ENCODE measurements at places on chromosomes 5 and 9. TPM values are rescaled to one million over a fixed set of nuclear protein-coding genes. Genes with fewer than 3 reads are reported as not detected.

DNA sequence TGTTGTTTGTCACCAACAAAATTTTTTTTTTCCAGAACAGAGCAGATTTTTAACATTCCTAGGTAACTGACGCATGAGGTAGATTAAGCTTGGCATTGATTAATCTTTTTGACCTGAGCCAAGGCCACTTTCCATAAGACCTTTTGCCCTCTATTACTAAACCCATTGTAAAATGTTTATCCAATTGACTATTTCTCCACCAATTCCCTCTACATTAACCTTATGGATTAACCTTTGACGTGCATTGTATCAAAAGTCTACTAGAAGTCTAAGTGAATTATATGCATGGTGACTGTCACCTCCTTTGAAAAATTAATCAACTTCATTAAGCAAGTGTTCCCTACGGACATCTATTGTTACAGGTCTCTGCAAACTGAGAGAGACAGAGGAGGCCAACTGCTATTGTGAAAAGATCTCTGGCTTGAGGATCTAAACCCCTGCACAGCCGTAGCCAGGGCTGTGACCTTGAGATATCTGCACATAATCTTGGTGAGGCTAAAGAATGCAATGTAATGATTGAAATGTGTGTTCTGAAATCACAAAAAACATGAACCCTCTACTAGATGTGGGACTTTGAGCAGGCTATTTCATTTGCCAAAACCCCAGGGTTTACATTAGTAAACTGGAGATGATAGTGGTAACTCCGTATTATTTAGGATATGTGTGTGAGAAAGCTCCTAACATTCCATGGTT, 632.2 kb downstream of the TLR4 start:
- no peak overlapping the region for H3K4me3 ChIP-seq
- H3K4me1 ChIP-seq, result no peaks in the 10 kb centered on the region
- H3K27ac ChIP-seq, result no peak overlapping the region

DNA sequence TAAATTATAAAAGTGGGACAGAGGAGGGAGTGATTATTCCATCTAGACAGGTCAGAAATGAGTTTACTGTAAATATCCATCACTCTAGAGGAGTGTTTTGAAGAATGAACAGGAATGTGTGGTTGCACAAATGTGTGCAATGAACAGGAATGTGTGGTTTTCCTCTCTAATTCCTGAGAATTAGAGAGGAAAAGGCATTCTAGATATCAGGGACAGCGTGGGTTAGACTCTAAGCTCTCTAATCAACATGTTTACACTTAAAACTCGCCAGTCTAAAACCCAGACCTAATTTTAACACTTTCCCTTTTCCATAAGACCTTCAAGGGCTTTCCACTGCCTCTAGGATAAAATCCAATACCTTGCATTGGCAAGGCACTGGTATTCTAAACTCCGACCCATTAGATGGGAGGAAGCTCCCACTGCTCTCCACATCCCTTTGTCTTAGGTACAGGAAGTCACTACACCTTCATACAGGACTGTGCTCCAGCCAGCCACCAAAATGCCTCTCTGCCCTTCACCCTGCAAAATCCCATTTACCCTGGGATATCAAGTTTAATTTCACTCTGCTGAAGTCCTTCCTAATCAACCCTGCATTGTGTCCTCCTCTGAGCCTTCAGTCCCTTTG, 67.9 kb downstream of the NFIB start:
- H3K4me3 ChIP-seq, result no peak overlapping the region
- peaks cover 92% of the 10 kb centered on the region for H3K4me1 ChIP-seq
- no peak overlapping the region for H3K27ac ChIP-seq
- DNase-seq, result no peak
- H3K36me3 ChIP-seq, result no peaks in the 10 kb centered on the region
- no peaks in the 10 kb centered on the region for H3K27me3 ChIP-seq

- no peak overlapping the region for H3K4me3 ChIP-seq
- H3K27ac ChIP-seq, result no peak overlapping the region
- H3K36me3 ChIP-seq, result no peaks in the 10 kb centered on the region
- peaks cover 19% of the 10 kb centered on the region for H3K4me1 ChIP-seq
Observed at GRCh38 chr9:130320723-130321481, 55.3 kb downstream of the HMCN2 start.

CDO1 gene
- total RNA-seq, result 37.2 TPM

DNA sequence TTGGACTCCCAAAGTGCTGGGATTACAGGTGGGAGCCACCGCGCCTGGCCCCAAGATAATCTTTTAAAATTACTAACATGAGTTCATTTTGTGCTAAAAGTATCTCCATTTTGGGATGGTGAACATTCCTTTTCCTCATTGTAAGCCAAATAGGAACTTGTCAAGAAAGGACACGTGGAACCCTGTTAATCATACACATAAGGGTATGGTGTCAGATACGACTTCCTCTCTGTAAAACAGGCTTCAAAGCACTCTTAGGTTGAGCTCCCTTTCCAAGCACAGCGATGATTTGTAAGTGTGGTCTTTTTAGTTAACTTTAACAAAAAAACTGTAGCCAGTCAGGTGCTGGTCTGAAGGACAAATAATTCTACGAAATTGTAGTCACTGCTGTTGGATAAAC, 132.7 kb downstream of the UNC13B start:
- no peak for DNase-seq
- H3K4me3 ChIP-seq, result no peak overlapping the region
- H3K27me3 ChIP-seq, result no peaks in the 10 kb centered on the region
- H3K4me1 ChIP-seq, result peaks cover 3% of the 10 kb centered on the region
- H3K36me3 ChIP-seq, result peaks cover 14% of the 10 kb centered on the region

FRMD3 gene
- total RNA-seq, result 104 TPM

ADAMTSL1 gene
- total RNA-seq, result 0.46 TPM

DNA sequence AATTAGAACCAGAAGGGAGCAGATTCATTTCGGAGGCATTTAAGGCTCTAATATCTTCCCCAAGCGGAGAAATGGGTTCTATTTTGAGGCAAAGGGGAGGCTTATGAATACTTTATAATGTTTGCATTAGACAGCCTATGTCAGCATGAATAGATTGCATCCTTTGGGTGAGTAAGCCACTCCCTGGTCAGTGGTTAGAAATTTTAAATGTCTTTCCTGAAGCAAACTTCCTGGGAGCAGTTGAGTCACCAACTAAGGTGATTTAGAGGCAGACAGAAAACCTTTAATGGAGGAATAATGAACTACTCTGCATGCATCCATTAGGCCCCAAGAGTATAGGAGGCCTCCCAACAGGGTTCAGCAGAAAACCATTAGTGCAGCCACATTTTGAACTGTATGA, 204.9 kb downstream of the ELAVL2 start:
- no peak overlapping the region for H3K4me3 ChIP-seq
- H3K4me1 ChIP-seq, result no peaks in the 10 kb centered on the region
- H3K27ac ChIP-seq, result no peak overlapping the region
- H3K36me3 ChIP-seq, result no peaks in the 10 kb centered on the region
- no peaks in the 10 kb centered on the region for H3K27me3 ChIP-seq

DNA sequence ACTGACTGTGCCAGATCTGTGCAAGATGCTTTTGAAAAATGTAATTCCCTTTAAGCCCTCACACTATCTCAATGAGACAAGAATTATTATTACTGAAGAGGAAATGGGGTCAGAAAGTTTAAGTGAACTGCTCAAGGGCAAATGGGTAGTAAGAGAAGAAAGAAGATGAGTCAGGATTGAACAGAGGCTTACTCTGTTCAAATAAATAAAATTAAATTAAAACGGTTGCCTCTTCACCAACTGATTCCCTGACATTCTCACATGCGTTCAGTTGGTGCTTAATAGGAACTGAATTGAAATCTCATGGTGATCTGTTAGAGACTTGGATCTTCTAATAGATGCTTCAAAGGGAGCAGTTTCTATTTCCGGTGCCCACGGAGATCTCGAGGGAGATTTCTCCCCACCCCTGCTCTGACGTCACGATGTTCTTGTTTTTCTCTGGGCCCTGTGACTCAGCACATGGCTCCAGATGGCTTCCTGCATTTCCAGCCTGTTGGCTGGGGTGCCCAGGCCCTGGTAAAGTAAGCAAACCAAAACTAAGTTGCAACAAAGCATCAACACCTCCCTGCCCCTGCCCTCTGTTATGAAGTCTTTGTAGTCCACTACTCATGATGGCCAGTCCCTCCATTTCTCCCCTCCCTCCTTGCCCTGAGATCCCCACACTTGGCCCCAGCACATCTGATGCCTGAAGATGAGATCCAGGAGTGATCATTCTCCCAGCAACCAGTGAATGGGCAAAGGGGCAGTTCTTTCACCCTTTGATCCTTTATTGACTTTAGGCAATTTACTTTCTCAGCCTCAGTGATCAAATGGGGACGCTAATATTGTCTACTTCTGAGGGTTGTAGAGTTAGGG, 106.1 kb upstream of the CPEB4 start:
- peak; percentile 83 for DNase-seq
- H3K4me1 ChIP-seq, result peaks cover 11% of the 10 kb centered on the region
- H3K27me3 ChIP-seq, result no peaks in the 10 kb centered on the region
- H3K4me3 ChIP-seq, result no peak overlapping the region
- peak overlapping the region; percentile 42 for H3K27ac ChIP-seq

PCDHGB4 gene
- total RNA-seq, result 4.5 TPM

PCDHA9 gene
- not detected for total RNA-seq

DNA sequence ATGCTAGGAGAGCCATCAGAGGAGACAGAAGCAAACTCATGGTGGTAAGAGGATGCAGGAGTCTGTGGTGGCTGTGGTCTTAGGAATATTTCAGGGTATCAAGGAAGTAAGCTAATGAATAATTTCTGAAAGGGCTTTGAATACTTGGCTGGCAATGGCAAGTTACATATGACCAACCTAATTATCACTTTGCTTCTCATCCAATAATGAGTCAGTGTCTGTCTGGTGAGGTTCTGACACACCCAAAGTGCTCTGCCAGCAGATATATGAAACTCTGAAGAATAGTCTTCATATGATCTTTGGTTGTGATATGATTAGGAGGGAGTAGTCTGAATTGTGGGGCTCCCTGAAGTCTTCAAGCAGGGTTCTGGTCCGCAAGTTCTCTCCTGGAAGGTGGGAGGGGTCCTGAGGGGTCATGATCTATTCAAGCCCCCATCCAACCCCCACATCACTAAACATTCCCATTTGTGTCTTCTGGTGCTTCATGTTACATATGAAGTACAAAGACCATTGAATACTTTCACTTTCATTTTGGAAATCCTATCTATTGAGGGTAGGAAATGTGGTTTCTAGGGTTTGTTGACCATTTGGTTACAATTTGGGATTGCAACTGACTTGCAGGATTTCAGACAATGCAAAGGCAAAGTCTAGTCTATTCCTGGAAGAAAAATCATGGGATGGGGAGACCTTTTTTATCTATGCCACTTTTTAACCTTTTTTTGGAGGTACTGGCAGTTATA, 199.9 kb upstream of the CDKN2B start:
- no peaks in the 10 kb centered on the region for H3K27me3 ChIP-seq
- no peak overlapping the region for H3K4me3 ChIP-seq
- no peaks in the 10 kb centered on the region for H3K36me3 ChIP-seq
- H3K27ac ChIP-seq, result no peak overlapping the region

DNA sequence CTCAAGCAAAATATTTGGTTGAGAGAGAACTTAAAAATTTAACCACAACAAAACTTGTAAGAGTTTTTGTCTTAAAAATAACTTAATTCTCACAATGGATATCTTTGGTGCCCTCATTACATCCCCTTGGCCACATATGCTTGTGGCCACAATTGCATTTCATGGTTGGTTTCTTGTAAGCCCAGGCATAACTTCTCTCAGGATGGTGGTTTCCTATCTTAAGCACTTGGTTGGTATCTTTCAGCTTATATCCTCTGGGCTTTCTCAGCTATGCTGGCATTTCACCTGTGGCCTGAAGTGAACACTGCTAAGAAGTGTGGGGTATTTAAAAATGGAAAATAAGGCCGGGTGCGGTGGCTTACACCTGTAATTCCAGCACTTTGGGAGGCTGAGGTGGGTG, 212.4 kb upstream of the MEF2C start:
- H3K4me1 ChIP-seq, result no peaks in the 10 kb centered on the region
- H3K36me3 ChIP-seq, result no peaks in the 10 kb centered on the region
- H3K27ac ChIP-seq, result no peak overlapping the region
- H3K4me3 ChIP-seq, result no peak overlapping the region
- no peak for DNase-seq

GRCh38 chr9:76664120-76664519, 100.1 kb upstream of the PCA3 start:
- H3K4me3 ChIP-seq, result no peak overlapping the region
- no peaks in the 10 kb centered on the region for H3K4me1 ChIP-seq

- no peak for DNase-seq
- no peaks in the 10 kb centered on the region for H3K36me3 ChIP-seq
- H3K27ac ChIP-seq, result no peak overlapping the region
- no peaks in the 10 kb centered on the region for H3K4me1 ChIP-seq
- no peaks in the 10 kb centered on the region for H3K27me3 ChIP-seq
Observed at GRCh38 chr9:110526426-110526825, 53.1 kb downstream of the SVEP1 start.

DNA sequence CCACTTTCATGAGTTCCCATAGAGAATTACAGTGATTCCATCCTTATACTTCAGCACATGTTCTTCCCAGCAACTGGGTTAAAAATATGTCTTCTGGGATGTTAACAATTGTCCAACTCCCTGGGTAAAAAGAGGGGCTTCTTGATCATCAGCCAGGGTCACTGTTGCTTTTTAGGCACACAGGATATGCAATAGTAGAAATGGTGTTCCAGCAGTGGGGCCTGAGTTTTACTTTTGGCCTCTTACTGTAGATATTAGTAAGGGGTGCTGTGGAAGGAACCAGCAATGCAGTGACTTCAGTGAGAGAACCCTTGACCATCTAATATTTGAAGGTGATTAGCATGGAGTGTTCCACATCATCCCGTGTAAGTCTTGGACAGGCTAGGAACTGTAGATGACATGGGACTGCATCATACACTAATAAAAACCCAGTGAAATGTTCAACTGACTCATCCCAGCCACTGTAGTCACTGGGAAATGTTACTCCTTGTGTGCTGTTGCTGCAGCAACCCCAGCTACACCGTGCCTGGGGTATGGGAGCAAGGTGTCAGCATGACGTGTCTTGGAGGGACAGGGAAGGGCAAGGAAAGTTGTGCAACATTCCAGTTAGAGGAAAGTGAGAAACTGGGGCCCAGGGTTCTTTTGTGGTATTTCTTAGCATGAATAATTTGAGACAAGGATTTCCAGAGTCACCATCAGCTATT, 610.9 kb downstream of the RAB3C start:
- no peak overlapping the region for H3K4me3 ChIP-seq
- no peaks in the 10 kb centered on the region for H3K4me1 ChIP-seq
- no peaks in the 10 kb centered on the region for H3K36me3 ChIP-seq
- no peaks in the 10 kb centered on the region for H3K27me3 ChIP-seq
- peak overlapping the region; percentile 44 for H3K27ac ChIP-seq

- H3K4me1 ChIP-seq, result no peaks in the 10 kb centered on the region
- H3K27me3 ChIP-seq, result no peaks in the 10 kb centered on the region
- no peak for DNase-seq
- H3K36me3 ChIP-seq, result no peaks in the 10 kb centered on the region
- no peak overlapping the region for H3K27ac ChIP-seq
- no peak overlapping the region for H3K4me3 ChIP-seq
Observed at GRCh38 chr9:27787891-27788290, 214.6 kb upstream of the C9orf72 start.

DNA sequence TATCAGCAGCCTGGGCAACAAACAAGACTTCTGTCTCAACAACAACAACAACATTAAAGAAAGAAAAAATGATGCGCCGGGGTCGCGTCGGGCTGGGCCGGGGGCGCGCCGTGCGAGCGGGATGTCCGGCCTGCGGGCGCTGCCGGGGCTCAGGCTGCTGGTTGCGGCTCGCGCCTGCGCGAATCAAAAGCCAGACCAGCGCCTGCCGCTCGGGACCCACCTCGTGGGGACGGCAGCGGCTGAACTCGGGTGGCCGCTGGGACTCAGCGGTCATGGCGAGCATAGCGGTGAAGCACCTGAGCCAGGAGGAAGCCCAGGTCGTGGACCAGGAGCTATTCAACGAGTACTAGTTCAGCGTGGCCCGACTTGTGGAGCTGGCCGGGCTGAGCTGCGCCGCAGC, 11.9 kb upstream of the NHP2 start:
- no peak overlapping the region for H3K4me3 ChIP-seq
- no peak for DNase-seq
- no peak overlapping the region for H3K27ac ChIP-seq
- H3K36me3 ChIP-seq, result no peaks in the 10 kb centered on the region

Data from heart left ventricle (tissue), 16 donors.